AG04450 (cell line): ENCODE measurements at places on chromosomes 6 and 20. TPM values are rescaled to one million over a fixed set of nuclear protein-coding genes. Genes with fewer than 3 reads are reported as not detected.

- DNase-seq = no peak
These were observed 73.2 kb downstream of the INSM1 start for GRCh38 chr20:20440886-20441658.

SOBP gene
- 0.76 and 1.1 TPM in 2 replicates for polyA plus RNA-seq

DNA sequence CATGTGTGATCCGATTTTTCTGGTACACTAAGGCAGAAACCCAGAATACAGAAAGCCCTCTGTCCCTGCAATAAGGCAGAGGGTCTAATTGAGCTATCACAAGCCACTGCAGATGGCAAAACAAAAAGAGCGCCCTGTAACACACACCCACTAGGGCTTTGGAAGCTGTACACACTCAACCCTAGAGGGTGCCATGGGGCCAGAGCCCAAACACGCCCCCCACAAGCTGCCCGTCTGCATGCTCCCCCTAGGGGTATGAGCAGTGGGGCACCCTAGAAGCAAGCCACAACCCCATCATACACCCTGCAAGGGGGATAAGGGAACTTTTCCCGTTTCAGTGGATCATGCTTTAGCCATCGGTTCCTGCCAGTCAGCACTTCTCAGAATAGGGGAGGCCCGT is 62.2 kb upstream of the PDE10A start:
- no peak for DNase-seq

TMEM239 gene
- polyA plus RNA-seq = not detected in 2 replicates

DNAH8 gene
- not detected in 2 replicates for polyA plus RNA-seq

DNA sequence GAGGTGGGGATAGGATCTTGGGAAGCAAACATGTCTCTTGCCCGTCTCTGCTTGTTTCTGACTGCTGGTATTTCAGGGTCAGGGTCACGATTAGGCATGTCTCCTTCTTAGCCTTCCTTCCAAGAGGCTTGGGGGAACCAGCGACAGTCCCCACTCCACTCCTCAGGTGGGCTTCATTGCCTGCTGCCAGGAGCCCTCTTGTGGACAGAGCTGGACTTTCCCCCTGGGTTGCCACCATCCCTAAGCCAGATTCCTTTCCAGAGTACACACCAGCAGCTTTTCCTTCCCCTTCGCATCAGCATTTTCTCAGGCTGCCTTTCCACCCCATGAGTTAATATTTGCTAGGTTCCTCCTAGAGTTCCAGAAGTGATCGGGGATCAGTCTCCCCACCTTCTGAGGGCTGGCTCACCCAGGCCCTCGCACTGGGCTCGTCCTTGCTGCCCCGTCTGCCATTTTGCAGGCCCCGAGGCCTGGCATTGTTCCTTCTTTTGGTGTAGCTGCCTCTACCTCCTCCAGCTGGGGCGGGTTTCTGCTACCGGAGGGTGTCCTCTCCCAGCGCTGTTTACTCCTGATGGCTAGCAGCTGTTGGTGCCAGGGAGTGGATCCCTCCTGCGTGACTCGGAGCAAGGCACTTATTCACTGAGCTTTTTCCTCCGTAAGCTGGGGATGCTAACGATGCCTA is 8.8 kb upstream of the C20orf144 start:
- no peak for DNase-seq

GRCh38 chr6:160999516-160999915 is 7.9 kb downstream of the MAP3K4 start:
- no peak for DNase-seq

VARS2 gene
- polyA plus RNA-seq = 10.3 and 12.2 TPM in 2 replicates

DNA sequence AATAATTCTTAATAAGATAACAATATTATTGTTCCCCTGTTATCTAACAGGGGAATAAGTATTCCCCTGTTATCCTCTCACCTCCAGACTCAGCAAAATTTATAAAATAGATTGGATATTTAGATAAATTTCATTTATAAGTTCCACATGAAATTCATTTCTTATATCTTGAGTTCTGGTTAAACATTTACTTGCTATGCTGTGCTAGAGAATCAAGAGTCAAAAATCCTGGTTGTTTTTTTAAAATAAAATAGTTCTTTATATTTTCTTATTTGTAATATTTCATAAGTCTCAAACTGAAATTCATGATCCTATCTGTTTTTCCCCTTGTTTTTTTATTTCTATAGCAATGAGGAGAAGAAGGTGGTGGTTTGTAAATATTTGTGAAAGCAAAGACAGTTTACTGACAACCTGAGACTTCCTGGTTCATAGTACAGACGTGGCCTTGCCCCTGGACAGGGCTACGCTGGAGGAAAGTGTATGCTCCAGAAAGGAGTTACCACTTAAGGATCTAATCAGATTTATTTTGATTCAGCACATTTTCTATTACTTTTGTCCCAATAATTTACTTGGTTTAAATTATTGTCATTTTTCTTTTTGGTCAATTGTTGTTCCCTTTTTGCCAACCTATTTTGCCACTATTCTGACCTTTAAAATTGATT is 37.8 kb upstream of the MARCKS start:
- no peak for DNase-seq

TMC2 gene
- polyA plus RNA-seq = not detected in 2 replicates

- no peak for DNase-seq
These were observed 50.5 kb upstream of the BMP6 start for GRCh38 chr6:7675353-7675945.

PROKR2 gene
- not detected in 2 replicates for polyA plus RNA-seq

DNA sequence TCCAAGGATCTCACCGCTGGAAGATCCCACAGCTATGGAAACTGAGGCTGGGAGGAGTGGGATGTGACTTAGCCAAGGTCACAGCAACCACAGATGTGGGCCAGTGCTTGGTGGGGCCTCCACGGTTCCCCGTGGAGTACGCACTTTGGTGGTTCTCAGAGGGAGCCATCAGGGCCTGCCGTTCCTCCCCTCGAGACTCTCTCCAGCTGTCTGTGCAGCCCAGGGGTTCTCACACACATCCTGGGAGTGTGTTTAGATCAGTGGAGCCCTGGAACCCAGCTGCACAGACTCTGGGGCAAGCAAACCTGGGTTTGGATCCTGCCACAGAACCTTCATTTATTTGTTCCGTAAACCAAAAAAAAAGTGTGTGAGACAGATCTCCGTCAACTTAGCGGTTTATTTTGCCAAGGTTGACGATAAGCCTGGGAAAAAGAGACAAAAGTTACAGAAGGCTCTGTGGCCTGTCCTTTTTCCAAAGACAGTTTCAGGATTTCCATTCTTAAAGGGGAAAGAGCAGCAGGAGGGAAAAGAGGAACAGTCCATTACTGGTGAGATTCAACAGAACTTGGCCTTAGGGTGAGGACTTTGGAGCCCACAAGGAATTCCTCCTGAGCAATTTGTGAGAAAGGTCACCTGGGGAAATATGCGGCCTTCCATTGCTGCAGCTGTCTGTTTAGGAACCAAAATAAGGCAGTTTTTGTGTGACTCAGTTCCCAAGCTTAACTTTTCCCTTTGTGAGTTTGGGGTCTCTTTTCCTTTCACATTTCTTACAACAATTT is 13.6 kb upstream of the MYMX start:
- no peak for DNase-seq

TREM1 gene
- not detected in 2 replicates for polyA plus RNA-seq

CST4 gene
- polyA plus RNA-seq = not detected in 2 replicates

IRF4 gene
- not detected in 2 replicates for polyA plus RNA-seq

MMP24OS gene
- 35.3 and 44.9 TPM in 2 replicates for polyA plus RNA-seq

TMEM14B gene
- polyA plus RNA-seq = 104 and 148 TPM in 2 replicates

GRCh38 chr20:57967364-57967763 is 257.5 kb upstream of the PMEPA1 start:
- DNase-seq = no peak

- DNase-seq = no peak
These were observed 230.6 kb downstream of the SOD2 start for GRCh38 chr6:159462431-159462830.

BPIFA2 gene
- polyA plus RNA-seq = not detected in 2 replicates

RAMACL gene
- 0.77 and 0.87 TPM in 2 replicates for polyA plus RNA-seq

- DNase-seq = no peak
These were observed 24.5 kb downstream of the CLIC5 start for GRCh38 chr6:45991189-45991588.

GRCh38 chr20:33688938-33689424 is 2.8 kb upstream of the E2F1 start:
- DNase-seq = no peak
